Cortex of kidney (tissue), 1 donor: ENCODE measurements at places on chromosomes 12 and 14.

DNA sequence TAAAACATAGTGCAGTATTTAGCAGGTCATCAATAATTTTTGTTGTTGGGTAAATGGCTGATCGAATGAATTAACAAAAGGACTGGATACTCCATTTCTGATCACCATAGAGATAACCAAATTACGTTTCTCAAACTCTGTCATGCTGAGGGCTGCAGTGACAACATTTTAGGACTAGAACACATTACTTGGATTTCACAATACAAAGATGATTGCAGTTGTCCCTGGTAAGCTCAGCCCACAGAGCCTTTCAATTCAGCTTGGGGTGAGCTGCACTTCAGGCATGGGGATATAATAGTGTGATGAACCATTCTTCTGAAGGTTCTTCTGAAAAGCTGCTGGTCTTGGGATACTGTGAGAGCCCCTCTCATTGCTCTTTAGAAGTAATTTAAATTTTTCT is 74.3 kb downstream of the FAR2 start:
- DNase-seq: no peak

- no peak for DNase-seq
Observed at GRCh38 chr12:32885831-32886230, 10.7 kb downstream of the PKP2 start.

DNA sequence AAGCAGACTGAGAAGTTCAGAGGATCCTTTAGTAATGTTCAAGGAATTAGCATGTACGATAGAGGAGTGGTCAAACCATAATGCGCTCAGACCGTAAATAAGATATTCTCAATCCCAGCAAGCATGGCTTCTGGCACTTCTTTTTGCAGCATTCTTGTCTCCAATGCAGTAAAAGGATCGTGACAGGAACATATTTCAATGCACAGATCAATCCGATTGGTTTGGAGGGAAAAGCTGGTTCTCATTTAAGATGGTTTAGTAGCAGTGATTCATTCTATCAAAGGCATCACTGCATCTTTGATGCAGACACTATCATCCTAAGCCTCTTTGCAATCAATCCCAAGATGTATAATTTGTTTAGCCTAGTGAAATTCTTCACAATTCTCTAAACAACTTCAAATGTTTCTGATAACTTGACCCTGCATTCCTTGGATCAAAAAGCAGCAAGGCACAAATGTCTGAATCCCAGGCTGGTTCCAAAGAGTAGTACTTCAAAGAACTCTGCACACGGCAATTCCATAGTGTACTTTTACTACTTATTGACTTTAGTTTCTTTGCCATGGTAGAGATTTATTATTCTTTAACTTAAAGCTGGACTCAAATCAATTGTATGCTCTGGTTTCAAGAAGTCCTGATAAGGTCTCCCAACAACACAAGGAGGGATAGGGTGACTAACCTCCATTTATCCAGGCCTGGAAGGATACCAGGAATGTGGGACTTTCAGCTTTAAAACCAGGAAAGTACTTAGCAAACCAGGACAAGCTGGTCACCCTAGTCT is 96.8 kb upstream of the MDM1 start:
- no peak for DNase-seq

DNA sequence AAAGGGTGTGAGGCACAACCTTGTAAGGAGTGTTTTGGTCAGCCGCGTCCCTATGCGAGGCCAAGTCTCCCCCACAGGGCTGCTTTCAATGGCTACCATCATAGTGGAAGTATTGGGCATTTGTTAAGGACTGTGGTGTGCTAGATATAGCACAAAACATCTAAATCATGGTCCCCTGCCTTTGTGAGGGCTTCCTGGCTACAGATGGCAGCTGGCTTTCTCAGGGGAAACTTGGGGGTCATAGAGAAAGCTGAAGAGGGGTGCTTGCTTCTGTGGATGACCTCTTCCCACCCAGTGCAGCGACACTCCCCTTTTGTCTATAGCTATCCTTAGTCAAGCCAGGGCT is 315.8 kb downstream of the ZFP36L1 start:
- no peak for DNase-seq

DNA sequence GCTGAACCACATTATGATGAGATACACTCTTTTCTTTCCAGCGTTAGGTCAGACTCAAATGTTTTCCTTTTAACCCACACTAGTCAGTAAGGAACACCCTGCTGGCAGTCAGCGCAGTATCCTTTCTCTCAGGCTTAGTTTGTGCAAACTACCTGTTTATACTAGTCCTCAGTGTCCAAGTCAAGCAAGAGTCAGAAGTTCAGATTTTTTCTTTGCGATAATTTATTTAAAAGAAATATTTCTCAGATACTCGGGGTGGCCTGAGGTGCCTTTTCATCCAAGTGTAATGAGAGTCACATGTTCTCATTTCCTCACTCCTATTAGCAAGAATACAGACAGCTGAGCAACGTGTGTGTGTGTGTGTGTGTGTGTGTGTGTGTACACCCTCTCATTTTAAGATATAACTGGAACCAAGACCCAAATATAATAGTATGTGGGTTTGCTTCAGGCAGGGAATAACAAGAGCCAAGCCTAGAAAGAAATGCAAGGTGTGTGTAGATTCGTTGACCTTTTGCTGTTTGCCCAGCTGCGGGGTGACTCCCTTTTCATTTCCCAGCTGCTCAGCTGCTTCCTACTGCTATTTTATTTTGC is 182.7 kb downstream of the KICS2 start:
- no peak for DNase-seq

GRCh38 chr12:15636060-15636890 is 152.9 kb downstream of the EPS8 start:
- DNase-seq: no peak

DNA sequence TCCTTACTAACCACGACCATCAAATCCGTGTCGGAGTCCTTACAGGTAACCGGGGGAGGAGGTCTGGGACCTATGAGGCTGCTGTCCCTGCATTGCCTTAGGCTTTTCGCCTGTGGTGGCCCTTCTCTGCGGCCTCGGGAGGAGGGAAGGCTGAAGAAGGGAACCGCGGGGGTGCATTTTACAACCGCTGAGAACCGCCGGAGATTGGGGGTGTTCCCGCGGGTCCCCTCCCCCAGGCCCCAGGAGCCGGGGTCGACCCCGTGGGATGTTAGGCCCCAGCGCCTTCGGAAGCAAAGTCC is 549 bp downstream of the GPHN start:
- no peak for DNase-seq

- DNase-seq: no peak
Observed at GRCh38 chr14:21825845-21826244, 152.2 kb upstream of the OR4E1 start.

- no peak for DNase-seq
Observed at GRCh38 chr14:91293281-91293680, 48.8 kb upstream of the GPR68 start.

DNA sequence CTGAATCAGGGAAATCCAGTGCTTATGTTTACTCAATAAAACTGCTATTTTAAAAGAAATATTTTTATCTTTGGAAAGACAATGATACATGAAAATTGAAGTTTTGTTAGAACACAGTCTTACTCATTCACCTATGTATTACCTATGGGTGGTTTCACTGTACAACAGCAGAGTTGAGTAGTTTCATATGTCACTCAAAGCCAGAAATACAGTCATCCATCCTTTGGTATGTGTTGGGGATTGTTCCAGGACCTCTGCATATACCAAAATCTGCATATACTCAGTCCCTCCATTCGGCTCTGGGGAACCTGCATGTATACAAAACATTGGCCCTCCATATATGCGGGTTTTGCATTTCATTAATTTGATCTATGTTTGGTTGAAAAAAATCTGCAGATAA is 190.6 kb downstream of the GPHN start:
- DNase-seq: no peak

DNA sequence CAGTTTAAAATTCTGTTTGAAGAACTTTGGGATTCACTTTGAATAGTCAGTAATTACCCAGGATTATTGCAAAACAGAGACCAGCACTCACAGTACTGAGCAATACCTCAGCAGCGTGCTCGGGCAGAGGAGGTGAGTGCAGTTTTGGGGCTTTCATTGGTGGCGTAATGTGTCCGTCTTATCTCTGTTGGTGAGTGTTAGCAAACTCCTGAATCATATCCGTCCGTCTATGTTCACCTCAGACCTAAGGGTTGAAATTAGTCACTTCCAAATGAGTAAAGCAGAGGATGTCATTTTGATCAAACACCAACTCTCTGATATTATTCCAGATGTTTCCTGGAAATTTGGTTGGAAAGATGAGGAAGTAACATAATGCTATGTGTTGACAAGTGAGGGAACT is 82.8 kb downstream of the BORCS5 start:
- DNase-seq: no peak

- no peak for DNase-seq
Observed at GRCh38 chr14:95511687-95512086, 4.8 kb downstream of the SYNE3 start.

- no peak for DNase-seq
Observed at GRCh38 chr14:89249065-89249695, 167.9 kb downstream of the FOXN3 start.

- no peak for DNase-seq
Observed at GRCh38 chr12:6839482-6840201, 1.1 kb upstream of the GNB3 start.

GRCh38 chr14:61925043-61925442 is 162.8 kb downstream of the SNAPC1 start:
- no peak for DNase-seq

DNA sequence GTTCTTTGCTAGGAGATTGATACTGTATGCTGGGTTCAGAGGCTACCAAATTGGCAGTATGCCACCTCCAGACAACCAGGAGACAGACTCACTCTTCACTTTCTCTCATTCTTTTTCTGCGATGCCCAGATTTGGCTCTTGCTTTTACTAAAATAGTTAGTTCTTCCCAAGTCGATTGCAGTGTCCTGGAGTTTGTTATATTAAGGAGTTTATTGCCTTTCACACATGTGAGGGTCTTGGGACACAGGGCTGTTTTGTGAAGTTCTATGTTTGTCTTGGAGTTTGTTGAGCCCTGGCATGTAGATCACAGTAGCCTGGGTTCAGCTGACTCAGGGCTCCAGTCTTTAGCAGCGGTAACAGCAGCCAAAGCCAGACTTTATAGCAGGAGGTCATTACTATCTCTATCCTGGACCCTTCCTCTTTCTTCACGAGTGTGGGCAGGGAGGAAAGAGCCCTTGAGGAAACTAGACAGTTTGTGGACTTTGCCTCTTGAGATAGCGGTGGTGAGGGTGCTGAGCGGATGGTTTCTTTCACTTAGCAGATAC is 1.6 kb downstream of the MLEC start:
- DNase-seq: no peak

- no peak for DNase-seq
Observed at GRCh38 chr12:42421844-42422779, 96.1 kb downstream of the PPHLN1 start.
